ENCODE measurements at places on chromosomes 11 and 22.

DNA sequence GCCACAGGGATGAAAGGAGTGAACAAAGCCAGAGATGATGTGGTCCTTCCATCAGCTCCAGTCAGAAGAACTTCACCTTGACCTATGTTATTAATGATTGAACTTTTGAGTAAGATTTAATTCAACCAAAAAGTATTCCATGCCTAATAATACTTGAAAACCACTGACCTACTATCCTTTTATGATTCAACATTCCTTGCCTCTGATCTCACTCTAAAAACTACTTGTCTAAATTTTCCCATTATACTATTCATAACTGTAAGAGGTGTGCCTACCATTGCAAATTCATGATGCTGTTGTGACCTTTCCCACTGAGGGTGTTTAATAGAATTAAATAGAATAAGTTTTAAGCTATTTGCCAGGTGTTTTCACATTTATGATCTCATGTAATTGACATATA is 164.7 kb upstream of the GUCY1A2 start:
- no peak for DNase-seq

DNA sequence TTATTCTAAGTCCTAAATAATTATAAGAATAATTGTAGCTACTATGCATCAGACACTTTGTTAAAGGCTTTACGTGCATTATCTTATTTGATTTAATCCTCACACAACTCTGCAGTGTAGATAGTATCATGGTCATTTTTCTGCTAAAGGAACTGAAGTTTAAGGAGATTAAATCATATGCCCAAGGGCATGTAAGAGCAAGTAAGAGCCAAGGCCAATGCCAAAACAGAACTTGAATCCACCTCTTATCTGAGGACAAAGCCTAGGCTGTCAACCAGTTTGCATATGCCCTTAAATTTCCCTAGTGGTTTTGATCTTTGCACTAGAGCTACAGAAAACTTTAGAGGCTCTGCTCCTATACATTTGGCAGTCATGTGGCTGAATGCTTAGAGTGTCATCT is 65.6 kb upstream of the OR5AK2 start:
- no peak for DNase-seq

DNA sequence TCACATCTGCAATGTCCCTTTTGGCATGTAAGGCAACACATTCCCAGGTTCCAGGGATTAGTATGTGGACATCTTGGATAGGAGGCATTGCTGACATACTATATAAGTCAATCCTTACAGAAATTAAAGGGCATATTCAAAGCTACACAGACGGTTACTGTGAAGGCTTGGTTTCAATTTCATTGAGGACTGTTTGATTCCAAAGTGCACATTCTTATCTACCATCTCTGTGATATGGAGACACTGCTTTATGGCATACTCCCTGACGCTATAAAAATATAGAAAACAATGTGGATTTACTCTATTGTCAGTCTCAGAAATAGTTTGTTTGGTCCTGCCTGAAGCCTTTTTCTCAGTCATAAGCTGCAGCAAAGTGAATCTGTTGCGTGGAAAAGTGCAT is 1486.7 kb downstream of the FAM181B start:
- no peak for DNase-seq

DNA sequence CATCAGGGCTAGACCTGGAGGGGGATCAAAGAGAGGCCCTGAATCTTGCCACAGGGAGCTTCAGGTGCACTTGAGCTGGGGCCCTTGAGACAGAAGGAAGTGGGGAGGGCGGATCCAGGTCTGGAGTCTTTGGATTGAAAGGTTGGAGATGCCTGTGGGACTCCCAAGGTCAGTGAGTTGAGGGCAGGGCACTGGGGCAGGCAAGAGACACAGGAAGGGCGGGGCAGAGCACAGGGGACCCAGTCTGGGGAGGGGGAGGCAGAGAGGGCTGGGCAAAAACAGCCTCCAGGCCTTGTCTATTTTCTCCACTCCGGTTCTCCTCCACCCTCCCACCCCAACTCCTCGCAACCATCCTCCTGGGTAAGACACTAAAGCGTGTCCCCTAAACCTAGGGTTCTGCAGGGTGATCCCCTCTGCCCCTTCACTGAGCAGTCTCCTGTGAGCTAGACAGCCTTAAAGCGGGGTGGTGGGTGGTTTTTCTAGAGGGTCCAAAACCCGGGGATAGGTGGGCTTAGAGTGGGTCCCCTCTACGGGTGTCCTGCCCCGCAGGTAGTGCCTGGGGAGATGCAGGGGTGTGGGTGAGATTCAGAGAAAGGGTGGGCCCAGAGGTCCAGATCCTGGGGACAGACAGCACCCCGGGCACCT is 38.6 kb upstream of the CELSR1 start:
- no peak for DNase-seq

- no peak for DNase-seq
These were observed 32.0 kb downstream of the TMEM184B start for GRCh38 chr22:38240734-38241252.

GRCh38 chr11:74141241-74141695 is 29.5 kb downstream of the C2CD3 start:
- no peak for DNase-seq

- no peak for DNase-seq
These were observed 67.2 kb downstream of the SLC17A6 start for GRCh38 chr11:22405377-22405776.

GRCh38 chr11:123227763-123228495 is 32.9 kb upstream of the CLMP start:
- DNase-seq = no peak

DNA sequence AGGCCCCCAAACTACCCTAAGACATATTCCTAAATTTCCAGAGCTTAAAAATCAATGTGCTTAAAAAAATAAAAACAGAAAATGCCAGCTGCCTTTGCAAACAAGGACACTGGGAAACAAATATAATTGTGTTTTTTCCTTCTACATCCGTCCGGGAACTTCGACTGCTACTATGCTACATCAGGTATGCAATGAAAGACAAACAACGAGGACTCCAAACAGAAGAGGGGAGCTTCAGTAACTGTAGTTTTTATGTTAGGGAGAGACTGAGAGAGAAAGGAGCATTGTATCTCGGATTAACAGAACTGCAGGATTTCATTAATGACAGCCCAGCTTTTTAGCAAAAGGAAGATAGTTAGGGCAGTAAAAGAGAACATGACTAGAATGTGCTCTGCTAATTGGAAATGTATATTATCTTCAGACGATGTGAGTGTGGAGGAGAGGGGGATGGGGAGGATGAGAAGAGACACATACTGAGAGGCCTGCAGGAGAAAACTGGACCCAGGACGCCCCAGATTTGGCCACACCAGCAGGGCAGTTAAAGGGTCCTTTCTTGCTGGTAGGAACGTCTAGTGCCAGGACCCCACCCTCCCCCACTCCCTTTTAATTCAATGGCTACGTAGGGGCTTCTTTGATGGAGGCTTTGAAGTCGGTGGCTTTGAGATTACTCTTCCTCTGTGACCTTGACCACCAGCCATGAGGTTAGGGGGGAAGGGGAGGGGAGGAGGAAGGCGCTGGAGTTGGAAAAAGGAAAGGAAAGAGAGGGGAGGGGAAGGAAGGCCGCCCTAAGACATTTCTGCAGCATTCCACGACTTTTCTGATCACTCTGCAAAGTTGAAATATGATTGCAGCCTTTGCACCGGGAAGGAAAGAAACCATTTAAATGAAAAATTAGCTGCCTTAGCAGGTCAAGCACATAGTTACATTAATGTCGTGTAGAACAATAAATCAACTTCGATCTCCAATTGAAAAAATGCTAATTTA is 187.1 kb downstream of the BLID start:
- no peak for DNase-seq

DNA sequence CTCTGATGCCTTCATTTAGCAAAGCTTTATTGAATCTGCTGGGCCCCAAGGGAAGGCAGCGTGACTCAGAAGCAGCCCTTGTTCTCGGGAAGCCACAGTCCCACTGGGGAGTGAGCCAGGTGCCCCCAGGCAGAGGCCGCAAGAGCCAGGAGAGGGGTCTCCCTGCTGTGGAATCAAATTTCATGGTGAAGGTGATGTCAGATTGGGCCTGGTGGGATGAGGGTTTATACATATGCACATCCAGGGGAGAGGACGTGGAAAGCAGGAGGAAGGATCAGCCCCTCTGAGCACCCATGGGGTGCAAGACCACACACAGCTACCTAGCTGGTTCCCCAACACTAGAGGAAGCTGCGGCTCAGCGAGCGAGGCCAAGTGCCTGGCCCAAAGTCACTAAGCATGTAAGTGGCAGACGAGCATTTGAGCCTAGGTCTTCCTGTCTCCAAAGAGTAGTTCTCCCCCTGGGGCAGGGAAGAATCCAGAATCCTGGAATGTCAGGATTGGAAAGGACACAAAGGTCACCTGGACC is 2.0 kb downstream of the SYNGR1 start:
- DNase-seq = peak; percentile 23

- DNase-seq = peak; percentile 11
These were observed 34.0 kb downstream of the AMPD3 start for GRCh38 chr11:10488934-10489691.

DNA sequence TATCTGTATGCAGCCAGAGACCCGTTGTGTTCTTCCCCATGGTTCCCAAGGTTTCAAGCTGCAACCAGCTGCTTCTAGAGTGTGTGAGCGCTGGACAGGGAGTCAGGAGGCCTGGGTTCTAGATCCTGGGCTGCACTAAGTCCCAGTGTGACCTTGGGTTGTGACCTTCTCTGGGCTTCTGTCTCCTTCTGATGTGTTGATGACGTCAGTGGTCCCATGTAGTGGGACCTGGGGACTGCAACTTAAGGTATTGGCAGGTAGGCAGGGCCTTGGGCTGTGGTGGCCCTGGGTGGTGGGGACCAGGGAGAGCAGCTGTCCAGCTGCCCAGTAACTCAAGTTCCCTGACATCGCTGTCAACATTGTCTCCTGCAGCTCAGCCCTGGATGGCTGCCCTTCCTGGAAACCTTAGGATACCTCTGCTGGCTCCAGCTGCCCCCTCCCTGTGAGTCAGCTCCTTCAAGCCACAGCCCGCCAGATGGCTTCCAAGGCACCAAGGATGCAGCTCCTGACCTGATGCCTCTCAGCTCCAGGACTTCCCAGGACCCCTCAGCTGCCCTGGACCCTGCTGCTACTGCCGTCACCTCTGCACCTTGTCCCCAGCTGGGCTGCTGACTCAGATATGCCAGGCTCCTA is 1.3 kb upstream of the PVALB start:
- DNase-seq = no peak

DNA sequence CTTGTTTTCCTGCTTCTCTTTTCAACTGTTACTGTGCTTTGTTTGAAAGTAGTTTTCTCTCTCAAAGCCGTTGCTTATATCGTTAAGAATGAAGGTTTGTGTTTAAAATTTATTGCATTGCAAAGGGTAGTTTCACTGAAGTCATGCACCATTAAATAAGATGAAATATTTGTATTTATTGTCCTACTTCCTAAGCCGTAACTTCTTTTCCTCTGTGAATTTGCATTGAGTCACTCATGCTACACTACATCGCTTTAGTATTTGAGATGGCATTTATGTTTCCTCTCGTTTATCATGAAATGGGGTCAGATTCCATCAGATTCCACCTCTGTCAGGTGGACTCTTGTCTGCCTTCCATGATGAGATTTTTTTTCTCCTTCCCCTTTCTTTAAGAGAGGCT is 65.8 kb upstream of the RASSF10 start:
- no peak for DNase-seq

- no peak for DNase-seq
These were observed 227.0 kb downstream of the GRIK4 start for GRCh38 chr11:120738516-120739046.

- DNase-seq = no peak
These were observed 5.4 kb downstream of the WNT7B start for GRCh38 chr22:45971408-45972028.

GRCh38 chr11:58530236-58530635 is 22.3 kb upstream of the OR5B21 start:
- DNase-seq = no peak

GRCh38 chr11:45647329-45647728 is 18.1 kb downstream of the CHST1 start:
- DNase-seq = no peak

DNA sequence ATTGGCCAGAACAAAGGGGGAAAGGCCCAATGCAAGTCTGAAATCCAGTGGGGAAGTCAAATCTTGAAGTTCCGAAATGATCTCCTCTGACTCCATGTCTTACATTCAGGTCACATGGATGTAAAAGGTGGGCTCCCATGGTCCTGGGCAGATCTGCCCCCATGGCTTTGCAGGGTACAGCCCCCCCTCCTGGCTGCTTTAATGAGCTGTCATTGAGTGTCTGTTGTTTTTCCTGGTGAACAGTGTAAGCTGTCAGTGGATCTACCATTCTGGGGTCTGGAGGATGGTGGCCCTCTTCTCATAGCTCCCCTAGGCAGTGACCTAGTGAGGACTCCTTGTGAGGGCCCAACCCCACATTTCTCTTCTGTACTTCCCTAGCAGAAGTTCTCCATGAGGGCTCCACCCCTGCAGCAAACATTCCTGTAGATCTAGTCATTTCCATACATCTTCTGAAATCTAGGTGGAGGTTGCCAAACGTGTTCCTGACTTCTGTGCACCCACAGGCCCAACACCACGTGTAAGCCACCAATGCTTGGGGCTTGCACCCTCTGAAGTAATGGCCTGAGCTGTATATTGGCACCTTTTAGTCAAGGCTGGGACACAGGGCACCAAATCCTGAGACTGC is 9.3 kb downstream of the CARD18 start:
- no peak for DNase-seq

- no peak for DNase-seq
These were observed 8.6 kb downstream of the REXO2 start for GRCh38 chr11:114447892-114448291.

All from GM18507 (cell line).